ENCODE measurements at places on chromosomes 2 and 18.
A peak's percentile ranks its signal among the peaks of the same experiment; 100 is the strongest.

DNA sequence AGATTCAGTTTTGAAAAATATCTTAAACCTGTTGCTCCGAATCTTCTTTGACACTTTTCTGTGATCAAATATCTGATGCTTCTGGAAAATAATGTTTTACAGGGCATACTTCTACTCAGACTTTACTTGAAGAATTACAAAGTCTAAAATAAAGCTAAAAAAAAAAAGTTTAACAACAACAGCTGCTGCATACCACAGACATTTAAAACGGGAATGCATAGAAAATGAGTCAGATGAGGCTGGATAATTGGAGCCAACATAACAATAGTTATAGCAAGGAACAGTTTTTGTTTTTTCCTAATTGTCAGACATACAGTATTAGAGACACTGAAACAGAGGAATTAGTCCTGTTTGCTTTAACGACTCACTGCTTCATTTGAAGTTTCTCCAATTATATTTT lies 1090.2 kb downstream of the SUCLG1 start:
- DNase-seq: no peak

DNA sequence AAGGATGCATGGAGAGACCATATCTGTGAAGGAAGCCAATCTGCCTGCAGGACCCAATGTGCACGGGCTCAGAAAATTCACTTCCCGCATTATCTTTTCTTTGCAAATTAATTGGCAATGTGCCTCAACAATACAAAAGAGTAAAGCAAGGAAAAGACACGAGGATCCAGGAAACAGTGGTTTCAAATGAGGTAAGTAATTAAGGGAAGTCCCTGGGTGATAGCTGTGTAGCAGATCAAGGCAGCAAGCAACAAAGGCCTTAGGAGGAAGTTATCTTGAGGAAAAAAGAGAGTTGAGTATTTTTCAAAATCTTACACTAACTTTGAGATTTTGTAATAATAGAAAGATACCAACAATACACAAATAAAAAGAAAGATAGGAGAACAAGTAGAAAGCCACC lies 44.3 kb upstream of the TGIF1 start:
- DNase-seq: no peak

DNA sequence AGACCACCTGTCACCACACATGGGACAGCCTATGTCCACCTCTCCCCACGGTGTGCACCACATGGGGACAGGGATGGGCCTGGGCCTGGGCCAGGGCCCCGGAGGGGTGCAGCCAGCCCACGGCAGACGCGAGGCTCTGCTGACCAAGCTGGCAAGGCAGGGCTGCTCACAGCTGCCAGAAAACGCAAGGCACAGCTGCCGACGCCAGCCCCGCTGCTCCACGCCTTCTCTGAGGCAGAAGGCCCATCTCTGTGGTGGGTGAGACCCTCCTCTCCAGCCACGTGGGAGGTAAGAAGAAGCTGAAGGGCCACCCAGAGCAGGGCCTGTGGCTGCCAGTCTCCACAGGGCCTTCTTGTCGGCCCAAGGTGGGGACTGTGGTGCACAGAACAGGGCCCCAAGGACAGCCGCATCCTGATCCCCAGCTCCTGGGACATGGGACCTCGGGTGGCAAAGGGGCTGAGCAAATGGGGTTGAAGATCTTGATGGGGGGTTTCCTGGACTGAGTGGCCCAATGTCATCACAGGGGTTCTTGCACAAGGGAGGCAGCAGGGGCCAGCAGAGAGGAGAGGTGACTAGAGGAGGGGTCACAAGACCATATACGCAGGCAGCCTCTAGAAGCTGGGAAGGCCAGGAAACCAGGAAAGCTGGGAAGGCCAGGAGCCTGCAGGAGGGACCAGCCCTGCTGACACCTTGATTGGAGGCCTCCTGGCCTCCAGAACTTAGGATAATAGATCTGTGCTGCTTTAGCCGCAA lies 72.3 kb downstream of the NDUFA10 start:
- DNase-seq: no peak

DNA sequence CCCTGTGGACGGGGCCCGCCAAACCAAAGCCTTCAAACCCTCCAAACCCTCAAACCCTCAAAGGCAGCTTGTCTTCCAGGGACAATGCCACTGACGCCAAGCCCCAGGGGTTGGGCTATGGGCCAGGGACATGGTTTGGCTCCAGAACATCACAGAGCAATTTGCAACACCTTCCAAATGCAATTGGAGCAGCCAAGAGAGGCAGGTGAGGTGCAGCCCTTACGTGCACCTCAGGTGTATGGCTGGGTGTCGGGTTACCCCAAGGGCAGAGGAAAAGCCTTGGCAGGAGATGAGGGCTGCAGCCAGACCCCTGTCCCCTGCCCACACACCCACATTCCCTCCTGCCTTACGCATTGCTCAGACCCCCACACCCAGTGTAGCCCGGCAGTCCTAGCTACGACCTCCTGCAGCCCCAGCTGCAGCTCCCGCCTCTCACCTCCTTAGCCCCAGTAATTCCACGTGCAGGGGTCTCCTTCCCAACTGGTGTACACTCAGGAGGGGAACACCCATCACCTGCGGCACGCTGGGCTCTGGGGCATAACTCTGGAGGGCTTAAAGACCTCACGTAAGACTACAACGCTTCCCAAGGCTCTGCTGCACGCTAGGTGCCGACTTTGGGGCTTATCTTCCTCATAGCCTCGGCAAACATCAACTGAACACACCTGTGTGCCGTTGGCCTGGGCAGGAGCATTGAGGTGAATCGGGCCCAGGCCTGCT lies 88.7 kb downstream of the TFCP2L1 start:
- DNase-seq: no peak

DNA sequence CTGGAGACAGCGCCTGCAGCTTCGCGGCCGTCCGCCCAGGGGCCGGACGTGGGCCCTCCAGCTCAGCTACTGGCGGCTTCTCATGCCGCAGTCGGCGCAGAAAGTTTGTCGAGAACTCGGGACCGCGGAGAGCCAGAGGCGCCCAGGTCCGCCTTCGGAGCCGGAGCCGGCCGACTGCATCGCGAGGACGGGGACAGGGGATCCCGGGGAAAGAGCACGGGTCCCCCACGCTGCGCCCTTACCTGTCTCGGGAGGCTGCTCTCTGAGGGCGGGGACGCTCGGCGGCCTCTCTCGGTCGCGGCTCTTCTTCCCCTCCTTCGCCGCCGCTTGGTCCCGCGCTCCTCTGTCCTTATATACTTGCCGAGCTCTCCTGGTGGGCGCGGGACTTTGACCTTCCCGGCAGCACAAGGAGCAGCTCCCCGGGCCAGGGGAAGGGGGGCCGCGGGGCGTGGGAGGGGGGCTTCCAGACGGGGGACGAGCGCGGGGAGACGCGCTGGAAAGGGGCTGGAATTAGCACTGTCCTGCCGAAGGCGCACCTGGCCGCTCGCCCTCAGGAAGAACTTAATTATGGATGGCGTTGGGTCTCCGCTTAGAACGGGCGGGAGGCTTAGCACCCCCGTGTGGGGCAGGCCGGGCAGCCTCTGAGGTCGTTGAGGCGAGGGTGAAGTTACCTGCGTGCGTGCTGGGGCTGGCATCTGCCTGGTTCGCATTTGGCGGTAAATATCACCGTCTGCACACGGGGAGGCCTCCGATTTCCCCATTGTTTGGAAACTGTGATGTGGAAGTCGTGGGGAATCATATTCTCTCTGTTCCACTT lies at the start of gene POMC:
Gene POMC, minus strand, starts transcription at position 325 of the 817 bp plus-strand sequence. CDS start 3,808 bp downstream, outside the sequence.
- peak; percentile 66 for DNase-seq

DNA sequence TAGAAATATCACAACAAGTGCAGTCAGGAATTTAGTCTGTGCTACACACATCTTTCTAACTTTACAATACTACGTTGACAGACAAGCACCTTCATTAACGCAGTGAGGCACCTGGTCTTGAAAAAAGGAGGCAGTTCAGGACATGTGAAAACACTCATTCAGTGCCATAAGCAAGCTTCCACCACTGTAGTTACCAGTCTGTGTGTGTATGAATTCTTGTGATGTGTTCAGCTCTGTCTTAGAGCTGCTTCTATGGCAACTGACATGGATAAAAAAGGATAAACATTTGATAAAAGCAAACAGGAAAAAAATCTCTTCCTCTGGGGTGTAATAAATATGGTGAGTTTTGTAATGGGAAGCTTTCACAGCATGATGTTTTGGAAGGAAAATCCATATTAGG lies 623.8 kb upstream of the NXPH2 start:
- no peak for DNase-seq

- DNase-seq: no peak
Observed at GRCh38 chr2:176135035-176135440, 5.5 kb downstream of the HOXD8 start.

DNA sequence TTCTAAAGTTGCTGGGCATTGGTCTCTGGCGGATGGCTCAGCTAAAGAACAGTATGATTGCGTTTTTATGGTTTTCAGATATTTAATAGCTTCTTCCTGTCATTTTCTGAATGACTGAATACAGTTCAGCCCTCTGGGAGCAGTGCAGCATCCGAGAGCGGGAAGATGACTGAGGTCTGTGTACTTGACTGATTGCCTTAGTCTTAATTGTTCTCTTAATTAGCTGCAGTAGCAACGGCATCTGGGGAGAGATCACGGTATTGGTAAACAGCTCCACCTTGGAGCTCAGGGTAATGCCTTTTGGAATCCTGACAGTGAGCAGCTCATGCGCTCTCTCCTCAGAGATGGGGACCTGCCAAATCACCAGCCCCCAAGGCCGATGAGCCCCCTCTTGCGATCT lies 481.4 kb upstream of the SPRED2 start:
- DNase-seq: no peak

- DNase-seq: peak; percentile 72
Observed at GRCh38 chr2:129923265-129924091, 56.0 kb upstream of the RAB6C start.

DNA sequence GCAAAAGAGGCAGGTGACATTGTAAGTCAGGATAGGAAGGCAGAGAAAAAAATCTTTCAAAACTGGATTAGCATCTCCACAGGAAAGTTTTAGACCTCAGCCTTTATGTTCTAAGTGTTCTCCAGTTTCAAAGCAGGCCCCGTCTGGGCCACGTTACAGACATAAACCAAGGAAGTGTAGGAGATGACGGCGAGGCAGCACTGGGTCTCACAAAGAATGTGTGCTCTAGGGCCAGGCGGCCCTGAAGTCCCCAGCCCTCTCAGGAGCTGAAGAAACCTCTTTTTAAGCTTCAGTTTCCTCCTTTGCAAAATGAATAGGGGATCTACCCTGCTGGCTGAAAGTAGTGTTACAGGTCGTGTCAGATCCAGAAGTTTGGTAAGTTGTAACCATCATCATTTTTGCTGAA lies 81.7 kb downstream of the SPRED2 start:
- DNase-seq: peak; percentile 16

- DNase-seq: no peak
Observed at GRCh38 chr2:23436346-23437098, 51.5 kb downstream of the KLHL29 start.

Measured in nephron progenitor cell (in vitro differentiated cells).